ENCODE measurements at places on chromosomes 3 and 15. TPM values are rescaled to one million over a fixed set of nuclear protein-coding genes. Genes with fewer than 3 reads are reported as not detected.

GRCh38 chr3:14907043-14907966, 40.1 kb upstream of the NR2C2 start:
- peak; percentile 44 for DNase-seq

GRCh38 chr15:55110446-55110845, 86.3 kb downstream of the RSL24D1 start:
- no peak for DNase-seq

- peak; percentile 52 for DNase-seq
Observed at GRCh38 chr15:36579792-36580431, 486 bp downstream of the CDIN1 start.

DNA sequence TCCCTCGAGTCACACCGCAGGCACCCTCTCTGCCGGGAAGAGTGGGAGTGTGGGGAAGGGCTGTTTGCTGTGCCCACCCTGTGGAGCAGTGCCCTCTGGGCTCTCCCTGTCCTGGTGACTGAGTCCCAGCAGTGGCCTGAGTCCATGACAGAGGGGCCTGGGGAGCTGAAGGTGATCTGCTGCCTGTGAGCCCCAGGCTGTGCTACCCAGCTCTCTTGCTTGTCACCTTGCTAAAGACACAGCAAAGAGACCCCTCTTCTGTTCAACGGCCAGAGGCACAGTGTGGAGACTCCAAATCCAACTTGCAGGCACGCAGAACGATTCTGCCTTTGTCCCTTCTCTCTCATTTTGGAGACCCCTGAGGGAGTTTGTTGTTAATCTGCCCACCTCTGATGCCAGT, 232.6 kb downstream of the OPA1 start:
- DNase-seq, result no peak

DNA sequence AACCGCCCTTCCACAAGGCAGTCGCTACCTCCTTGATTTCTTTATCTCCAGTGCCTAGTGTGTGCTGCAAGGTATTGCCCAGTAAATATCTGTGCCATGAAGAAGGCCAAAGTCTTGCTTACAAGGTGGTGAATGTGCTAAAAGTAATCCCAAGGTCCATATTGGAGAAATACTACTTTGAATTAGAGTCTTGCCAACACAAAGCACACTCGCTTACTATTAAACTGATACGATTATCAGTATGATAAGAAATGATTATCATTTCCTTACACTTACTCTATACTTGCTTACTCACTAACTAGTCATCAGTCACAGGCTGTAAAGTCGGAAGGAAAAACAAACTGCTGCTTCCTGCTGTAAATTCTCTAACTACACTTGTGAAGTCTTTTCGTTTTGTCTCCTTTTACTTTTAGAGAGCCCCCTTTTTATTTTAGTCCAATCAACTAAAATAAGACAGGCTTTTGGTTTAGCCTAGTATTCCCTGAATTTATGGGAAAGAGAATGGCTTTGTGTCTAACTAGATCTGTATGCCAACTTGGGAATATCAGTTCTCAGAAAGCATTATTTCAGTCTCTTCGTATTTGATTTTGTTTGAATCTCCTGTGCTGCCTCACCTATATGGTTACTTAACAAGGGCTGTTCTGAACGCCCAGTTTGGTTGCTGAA, 107.1 kb upstream of the TSC22D2 start:
- no peak for DNase-seq

DNA sequence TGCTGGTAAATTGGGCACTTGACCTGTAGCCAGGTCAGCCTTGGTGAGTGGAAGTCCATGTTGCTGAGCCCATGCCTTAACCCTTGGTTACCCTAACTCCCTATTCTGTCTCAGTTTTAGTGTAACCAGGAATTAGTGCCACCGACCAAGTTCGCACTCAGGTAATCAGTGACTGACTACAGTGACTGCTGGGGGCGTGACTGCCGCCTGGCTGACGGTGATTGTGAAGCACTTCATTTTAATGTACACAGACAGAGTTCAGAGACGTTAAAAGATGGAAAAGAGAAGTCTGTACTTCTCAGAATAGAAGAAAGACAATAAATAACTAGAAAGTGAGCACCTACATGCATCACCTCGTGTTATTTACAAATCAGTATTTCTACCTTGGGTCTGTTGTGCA, 17.3 kb downstream of the CFAP161 start:
- DNase-seq, result no peak

Gene GXYLT2
- 27.8 TPM for total RNA-seq

Gene RHOV
- total RNA-seq, result 0.24 TPM

Gene DYNC1LI1
- total RNA-seq, result 53.9 TPM

Gene HEXA
- 188 TPM for total RNA-seq

Measured in testis (tissue), 5 donors.